Hematopoietic multipotent progenitor cell treated with erythropoietin and hydrocortisone succinate and interleukin-3 and kit ligand, for 17 days (in vitro differentiated cells): ENCODE measurements at places on chromosomes 7 and 10.

DNA sequence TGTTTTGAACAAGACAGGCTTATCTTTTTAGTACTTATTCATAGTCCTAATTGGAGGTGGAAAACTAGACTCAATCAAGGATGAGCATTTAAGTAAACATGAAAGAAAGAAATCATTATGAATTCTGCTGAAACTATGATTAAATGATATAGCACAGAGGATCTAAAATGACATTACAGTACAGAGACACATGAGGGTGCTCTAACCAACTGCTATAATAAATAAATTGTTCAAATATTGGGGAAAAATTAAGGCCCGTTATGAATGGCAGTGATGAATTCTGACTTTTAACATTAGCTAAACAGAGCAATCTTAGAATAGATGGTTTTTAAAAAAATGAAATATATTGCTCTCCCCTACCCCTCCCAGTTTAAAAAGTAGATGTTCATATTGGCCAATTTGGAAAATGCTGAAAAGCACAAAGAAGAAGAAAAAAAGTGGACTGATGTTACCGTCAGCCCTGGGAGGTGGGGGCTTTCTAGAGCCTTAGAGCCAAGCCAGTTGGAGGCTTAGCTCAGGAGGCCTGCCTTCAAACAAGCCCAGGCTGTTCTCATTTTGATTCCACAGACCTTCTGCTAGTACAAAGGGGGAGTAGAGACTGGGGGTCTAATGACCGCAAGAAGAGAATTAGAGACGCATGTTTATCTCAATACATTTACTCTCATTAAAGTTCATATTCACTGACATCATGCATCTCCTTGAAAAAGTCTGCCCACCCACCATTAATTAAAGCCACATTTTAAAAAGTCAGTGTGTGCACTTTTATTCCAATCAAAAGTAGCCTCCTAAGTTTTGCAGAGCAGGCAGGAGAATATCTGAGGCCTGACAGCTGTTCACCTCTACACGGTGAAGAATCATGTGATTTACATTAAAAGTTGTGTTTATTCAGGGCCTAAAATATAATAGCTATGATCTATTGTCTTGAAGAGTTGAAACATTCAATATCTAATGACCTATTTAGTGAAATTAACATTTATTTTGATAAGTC, 10.0 kb downstream of the WNT2 start:
- DNase-seq: no peak

- DNase-seq: no peak
These were observed 211.3 kb downstream of the SKIDA1 start for GRCh38 chr10:21314111-21314626.

DNA sequence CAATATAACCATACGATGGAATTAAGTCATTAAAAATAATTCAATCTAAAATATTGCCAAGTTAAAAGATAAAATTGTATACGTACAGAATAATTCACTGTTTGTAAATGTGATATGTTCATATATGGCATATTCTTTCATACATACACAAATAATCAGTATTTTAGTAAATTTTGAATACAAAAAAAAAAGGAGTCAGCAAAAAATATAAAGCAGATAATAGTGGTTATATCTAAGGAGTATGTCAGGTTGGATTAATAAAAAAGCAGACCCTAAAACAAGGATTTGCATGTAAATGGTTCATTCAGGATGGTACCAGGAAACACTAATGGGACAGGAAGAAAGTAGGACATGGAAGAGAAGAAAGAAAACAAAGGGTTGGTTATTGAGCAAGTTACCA, 59.5 kb downstream of the XPNPEP1 start:
- no peak for DNase-seq

DNA sequence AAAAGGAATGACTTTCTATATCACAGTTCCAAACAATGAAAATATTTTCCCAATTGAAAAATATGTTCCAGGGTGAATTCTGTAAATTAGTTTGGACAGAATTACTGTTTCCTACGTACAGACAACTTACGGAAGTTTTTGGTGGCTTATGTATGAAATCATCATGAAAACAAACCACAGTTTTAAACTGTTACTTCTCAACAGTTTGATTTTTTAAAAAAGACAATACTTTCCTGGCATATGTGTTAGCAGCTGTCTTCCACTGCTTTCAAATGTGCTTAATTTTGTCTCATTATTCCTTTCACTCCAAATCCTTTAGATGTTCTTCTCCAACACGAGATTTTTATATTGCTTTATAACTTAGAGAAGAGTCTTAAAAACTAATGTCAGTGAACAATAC, 56.2 kb downstream of the SEMA3A start:
- DNase-seq: no peak

DNA sequence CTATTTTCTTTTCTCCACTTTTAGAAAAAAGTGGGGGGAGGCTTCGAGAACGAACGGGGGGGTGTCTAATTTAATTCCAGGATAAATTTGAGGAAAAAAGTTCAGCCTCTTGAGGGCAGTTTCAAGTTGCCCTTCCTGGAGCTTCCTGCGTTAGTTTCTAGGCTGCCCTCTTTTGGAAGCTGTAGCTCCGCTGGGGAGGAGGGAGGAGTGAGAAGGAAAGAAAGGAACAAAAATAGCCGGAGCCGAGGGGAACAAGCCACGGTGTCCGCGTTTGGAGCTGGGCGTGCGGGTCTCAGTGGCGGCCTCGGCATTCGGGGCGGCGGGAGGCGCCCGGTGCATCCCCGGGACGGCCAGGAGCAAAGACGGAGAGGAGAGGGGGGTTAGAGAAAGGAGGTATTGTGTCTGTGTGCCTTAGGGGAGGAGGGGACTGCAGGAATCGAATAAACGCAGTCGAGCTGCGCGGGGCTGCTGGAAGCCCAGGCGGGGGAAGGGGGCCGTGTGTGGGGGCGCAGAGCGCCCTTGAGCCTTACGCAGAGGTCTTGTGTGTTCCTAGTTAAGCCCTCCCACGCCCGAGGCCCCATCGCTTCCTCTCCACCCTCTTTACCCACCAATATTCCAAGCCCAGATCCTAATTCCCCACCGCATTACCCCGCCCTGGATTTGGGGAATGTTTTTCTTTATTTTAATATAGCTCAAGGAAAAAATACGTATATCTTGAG, 2.0 kb upstream of the TNRC18 start:
- DNase-seq: peak; percentile 13

GRCh38 chr10:12006671-12007070, 35.9 kb downstream of the UPF2 start:
- no peak for DNase-seq

- DNase-seq: no peak
These were observed 31.5 kb downstream of the BLVRA start for GRCh38 chr7:43790006-43790405.

GRCh38 chr7:155762036-155762435, 50.2 kb downstream of the SHH start:
- no peak for DNase-seq

- DNase-seq: no peak
These were observed 126.2 kb upstream of the ACBD5 start for GRCh38 chr10:27366769-27367168.

DNA sequence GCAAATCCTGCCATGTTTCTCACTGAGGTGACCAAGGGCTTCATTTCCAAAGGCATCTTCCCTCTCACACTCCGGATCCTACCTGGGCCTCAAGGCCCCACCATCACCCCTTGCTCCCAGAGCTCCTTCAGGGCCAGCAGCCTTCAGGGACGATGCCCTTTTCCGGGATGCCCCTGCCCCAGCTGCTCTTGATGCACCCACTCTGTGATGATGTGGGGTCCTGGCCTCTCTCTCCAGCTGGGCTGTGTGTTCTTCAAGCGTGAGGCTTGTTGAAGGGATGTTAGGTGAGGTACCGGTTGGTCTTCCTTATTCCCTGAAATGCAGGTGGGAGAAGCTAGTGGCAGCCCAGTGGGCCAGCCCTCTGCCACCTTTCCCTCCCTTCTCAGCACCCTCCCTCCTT, 18.4 kb upstream of the SLC18A2 start:
- DNase-seq: no peak

DNA sequence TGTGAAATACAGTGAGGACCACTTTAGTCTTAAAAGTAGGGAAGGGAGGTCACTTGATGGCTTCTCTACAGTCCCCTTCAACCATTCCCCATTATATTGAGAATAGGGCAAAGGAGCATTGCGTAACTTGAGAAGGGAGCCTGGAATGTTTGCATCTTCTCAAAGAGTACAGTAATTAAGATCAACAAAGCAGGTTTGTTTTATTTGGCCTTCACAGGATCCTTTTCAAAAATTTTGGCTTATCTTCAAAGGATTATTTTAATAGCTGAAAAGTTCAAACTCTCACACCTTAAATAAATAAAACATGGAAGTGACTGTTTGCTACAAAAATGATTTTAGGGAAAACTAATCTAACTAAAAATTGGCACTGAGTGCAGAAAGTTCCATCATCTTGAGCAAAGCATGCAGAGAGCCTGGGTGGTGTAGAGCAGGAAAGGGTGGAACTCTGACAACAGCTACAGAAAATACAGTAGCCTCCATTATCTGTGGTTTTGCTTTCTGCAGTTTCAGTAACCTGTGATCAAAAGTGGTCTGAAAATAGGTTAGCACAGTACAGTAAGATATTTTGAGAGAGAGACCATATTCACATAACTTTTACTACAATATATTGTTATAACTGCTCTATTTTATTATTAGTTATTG, 214.0 kb downstream of the MDFIC start:
- no peak for DNase-seq

- no peak for DNase-seq
These were observed 8.0 kb downstream of the LRRN3 start for GRCh38 chr7:111098926-111099250.

GRCh38 chr7:106583100-106583499, 77.9 kb downstream of the CCDC71L start:
- DNase-seq: no peak

DNA sequence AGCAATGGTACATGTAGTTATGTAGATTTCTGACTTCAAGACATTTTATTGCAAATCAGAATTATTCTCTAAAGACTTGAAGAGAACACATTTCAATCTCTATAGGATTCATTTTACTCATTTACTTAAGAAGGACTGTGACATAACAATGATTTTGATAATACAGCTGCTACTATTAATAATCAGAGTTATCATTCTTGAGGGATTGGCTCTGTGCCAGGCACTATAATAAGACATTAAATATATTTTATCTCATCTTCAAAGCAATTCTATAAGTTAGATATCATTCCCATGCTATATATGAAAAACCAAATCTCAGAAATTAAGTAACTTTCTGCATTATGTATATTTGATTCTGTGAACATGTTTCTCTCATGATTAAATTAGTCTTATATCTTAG, 103.7 kb upstream of the CALCR start:
- DNase-seq: no peak

DNA sequence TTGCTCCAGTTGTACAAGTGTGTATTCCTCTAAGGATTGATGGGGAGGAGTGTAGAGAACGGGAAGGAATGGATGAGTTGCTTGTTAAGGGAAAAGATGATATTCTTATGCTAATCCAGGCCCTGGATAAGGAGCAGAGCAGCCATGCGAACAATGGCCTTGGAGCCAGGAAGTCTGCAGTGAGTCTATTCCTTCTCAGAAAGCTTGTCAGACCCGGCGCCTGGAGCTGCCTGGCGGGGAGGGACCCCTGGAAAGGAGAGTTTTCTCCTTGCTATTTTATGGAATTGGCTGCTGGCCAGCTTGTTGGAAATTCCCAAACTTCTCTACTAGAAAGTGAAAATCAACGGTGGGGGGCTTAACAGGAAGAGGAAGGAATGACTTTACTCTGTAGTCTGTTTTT, 89.1 kb downstream of the MMRN2 start:
- DNase-seq: no peak

DNA sequence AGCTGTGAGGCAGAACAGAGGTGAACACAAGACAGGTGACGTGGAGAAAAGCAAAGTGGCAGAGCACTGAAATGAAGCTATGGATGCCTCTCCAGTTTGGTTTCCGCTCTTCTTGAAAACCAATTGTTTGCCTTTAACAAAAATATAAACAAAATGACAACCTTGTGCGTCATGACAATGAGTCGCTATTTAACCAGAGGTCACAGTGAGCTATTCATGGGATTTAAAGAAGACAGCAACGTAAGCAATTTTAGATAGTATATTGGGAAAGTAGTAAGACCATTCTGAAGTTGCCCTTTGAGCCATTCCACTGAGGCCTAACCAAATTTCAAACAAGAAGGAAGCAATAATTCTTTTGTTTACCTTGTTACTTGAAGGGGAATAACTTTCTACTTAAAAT, 15.2 kb upstream of the LRRTM3 start:
- no peak for DNase-seq

DNA sequence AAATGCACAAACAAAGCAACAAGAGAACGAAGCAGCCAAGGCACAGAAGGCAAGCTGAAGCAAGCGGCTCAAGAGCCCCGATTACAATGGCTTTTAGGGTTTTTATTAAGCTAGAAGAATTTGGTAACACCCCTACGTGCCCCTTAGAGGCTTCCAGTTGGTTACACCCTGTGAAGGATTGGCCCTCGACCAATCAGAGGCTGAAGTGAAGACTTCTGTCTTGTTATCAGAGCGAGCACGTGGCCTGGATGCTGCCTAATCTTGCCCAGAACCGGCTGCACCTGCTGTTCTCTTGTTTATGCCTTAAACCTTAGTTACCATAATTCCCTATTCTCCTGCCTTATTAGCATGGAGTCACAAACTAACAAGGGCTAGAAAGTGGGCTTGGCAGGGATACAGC, 21.4 kb downstream of the KCNK18 start:
- DNase-seq: peak; percentile 12

- DNase-seq: no peak
These were observed 28.9 kb downstream of the HTRA1 start for GRCh38 chr10:122490268-122490667.

DNA sequence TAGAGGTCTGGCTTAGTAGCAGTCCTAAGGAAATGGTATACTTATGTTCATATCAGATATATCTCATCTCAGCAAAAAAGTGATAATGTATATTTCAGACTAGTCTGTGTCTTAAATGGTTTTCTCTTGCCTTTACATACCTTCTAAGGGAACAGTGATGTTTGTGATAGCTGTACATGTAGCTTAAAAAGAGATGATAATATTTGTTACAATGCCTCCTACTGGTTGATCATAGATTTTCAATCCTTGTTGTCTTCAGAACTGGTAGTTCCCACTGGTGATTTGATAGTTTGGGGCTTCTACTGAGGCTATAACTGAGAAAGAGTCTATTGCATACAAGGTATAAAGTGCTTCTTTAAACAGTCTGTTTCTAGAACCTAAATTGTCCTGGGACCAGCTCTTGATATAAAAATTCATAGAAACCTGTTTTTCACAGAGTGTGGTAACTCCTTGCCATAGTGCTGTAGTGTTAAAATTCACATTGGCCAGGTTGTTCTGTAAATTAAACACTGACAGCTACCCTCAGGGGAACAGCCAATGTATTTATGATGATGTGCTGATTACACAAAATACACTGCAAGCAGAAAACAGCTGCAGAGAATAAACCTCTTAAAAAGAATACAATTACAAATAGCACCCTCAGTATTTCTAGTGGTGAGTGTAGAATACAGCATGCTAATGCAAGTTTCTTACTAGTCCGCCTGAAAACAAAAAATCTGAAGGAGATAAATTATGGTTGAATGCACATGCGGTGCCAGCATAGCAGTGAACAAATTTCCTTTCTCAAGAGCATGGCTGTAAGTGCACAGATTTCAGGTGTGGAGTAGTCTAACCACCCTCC, 90.3 kb downstream of the BTRC start:
- DNase-seq: peak; percentile 67

DNA sequence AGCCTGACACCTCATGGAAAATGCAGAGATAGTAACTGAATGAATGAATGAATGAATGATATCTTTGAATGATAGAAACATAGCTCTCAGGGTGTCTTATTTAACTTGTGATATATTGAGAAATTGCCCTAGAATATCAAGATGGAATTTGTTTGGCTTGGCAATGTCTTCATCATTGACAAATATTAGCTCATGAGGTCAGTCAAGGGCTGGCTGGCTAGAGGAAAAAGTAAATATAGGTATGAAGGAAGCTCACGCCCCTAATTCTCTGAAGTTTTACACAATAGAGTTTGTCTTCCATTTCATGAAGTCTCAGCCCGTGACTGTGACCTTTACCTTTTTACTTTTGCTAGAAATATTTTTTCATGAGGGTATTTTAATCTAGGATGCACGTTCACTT, 305.2 kb downstream of the ADARB2 start:
- DNase-seq: no peak
